NCI-H1048 (cell line): ENCODE measurements at places on chromosomes 11 and 22.

- no peak for DNase-seq
Observed at GRCh38 chr11:11583801-11584529, 37.8 kb downstream of the GALNT18 start.

DNA sequence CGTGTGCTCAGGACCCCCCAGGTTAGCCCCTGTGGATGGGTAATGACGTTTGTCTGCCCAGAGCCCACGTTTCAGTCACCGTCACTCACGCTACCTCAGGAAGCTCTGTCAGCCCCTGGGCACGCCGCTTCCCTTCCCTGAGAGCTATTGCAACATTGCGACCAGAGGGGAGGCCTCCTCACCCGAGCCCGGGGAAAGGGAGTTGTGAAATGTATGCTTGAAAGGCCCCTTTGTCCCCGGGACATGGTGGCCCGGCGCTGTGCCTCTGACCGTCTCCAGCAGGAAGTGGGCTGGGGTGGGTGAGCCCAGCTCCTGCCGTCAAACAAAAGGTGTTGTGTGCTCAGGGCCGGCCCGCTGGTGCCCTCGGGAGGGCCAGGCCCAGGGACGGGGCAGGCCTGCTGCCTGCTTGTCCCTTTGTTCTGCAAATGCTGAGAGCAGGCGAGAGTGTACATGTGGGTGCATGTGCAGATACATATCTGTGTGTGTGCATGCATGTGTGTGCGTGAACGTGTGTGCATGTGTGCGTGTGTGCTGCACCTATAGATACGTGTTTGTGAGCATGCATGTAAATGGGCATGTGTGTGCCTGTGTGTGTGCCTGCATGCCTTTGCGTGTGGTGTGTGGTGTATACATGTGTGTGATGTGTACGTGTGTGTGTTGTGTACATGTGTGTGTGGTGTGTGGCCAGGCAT, 1125.0 kb downstream of the BRD1 start:
- no peak for DNase-seq

- DNase-seq: no peak
Observed at GRCh38 chr11:121590772-121591404, 138.1 kb upstream of the SORL1-AS1 start.

- no peak for DNase-seq
Observed at GRCh38 chr22:31861226-31861840, 83.0 kb upstream of the YWHAH start.

GRCh38 chr11:76768088-76768908, 14.9 kb upstream of the TSKU start:
- DNase-seq: no peak

DNA sequence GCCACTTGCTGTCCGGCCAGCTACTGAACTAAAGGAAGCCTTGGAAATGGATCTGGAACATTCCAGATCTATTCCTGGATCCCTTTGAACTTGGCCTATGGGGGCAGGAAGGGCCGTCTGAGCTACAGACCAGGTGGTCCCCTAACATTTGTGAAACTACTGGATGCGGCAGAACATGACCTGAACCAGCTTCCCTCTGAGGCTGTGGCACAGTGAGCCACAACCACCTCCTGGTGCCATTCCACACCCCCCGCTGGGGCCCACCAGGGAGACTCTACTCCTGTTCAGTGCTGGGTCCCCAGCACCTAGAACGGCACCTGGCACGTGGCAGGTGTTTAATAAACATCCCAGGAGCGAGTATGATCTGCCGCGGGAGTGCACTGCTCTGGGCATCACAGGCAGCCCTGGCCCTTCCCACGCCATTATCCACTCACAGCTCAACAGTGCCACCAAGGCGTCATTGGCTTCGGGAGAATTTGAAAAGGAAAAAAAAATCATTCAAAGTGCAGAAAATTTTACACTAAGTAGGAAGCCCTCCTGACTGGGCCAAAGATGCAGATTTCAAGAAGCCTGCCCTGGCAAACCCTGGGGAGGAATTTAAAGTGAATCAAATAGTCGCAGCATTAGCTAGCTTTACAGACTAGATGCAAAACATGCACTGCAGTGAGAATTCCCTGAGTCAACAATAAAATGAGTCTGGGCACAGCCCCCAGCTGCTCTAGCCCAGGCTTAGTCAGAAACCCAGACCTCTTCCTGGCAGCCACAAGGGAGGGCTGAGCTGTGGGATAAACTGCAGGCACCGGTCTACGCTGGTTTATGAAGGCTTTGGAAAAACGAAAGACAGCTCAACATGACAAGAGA, 14.3 kb upstream of the EFCAB6 start:
- no peak for DNase-seq

DNA sequence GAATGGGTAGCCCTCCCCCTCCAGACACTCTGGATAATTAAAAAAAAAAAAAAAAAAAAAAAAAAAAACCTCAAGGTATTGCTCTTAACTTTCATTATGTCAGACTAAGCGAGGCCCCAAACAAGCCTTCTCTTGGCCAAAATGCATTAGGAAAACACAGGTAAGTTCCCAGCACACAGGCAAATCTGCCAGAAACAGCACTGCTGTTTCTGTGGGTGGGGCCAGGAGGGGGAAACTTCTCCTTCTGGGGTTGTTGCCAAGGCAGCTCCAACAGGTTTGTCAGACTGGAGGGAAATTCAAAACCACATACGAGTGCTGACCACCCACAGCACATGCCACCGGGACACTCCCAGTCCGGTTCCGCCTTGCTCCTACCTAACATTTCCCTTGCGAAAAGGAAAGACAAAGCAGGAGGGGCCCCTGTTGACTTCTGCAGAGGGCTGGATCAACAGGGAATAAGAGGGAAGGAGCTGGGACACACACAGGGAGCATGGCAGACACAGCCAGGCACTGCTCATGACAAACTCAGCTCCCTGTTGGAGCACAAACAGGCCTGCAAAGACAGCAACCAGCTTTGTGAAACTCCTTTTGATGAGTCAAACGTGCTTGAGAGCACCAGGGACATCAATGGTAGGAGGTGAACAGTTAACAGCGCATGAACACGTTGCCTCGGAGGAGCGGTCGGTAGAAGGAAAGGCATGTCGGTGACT, 55.0 kb downstream of the MYH9 start:
- DNase-seq: no peak

DNA sequence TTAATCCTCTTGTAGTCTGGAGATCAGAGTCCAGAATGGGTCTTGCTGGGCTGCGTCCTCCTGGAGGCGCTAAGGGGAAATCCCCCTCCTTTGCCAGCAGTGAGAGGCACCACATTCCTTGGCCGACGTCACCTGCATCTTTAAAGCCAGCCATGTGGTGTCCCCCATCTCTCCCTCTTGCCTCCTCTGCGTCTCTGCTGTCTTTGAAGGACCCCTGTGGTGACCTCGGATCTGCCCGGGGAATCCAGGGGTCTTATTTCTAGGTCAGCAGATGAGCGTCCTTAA, 27.2 kb upstream of the PARVB start:
- no peak for DNase-seq

DNA sequence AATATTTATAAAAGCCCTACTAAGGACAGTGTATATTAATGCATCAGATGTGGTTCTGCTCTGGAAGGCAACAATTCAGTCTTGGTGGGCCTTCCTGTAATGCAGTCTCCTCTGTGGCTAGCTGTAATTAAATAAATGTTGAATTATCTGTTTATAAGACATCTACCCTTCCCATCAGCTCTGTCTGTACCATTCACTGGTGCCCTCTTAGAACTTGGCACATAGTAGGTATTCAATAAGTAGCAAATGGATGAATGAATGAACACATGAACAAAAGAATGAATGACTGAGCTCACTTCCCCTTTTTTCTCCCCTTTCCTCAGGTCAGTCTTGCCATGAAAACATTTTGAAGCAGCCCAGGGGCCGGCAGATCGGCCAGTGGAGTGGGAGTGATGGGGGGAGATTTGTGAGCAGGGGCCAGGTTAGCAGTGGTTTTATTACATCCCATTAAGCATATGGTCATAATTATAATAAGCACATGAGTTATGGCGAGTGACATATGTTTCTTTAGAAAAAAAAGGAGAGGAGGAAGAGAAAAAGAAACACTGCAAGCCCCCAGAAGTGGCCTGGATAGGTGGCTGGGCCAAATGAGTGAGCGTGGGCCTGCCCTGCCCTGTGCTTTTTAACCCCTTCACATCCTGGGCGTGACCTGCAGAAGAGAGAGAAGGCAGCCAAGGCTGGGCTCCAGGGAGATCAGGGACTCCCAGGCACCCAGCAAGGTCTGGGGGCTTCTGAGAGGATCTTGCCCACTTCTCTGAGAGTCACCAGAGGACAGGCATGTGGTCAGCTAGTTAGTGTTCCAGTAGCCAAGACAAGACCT, 48.6 kb upstream of the CD82 start:
- DNase-seq: no peak
